ENCODE measurements at places on chromosomes 11 and 22.

DNA sequence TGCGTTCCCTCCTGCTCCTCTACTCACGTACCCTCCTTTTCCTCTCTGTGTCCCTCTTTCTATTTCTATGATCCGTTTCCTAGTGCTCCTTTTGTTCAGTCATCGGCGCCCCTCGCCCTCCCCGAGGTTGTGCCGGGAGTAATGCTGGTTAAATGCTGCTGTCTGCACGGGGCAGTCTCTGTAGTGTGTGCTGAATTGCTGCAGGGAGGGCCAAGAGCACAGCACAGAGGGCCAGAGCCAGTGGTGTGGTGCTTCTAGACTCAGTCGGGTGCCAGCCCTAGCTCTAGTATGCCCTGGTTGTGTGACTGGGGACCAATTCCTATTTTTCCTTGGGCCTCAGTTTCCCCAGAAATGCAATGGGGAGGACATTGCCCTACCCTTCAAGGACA lies 98.3 kb downstream of the PKNOX2 start:
- no peak for DNase-seq

DNA sequence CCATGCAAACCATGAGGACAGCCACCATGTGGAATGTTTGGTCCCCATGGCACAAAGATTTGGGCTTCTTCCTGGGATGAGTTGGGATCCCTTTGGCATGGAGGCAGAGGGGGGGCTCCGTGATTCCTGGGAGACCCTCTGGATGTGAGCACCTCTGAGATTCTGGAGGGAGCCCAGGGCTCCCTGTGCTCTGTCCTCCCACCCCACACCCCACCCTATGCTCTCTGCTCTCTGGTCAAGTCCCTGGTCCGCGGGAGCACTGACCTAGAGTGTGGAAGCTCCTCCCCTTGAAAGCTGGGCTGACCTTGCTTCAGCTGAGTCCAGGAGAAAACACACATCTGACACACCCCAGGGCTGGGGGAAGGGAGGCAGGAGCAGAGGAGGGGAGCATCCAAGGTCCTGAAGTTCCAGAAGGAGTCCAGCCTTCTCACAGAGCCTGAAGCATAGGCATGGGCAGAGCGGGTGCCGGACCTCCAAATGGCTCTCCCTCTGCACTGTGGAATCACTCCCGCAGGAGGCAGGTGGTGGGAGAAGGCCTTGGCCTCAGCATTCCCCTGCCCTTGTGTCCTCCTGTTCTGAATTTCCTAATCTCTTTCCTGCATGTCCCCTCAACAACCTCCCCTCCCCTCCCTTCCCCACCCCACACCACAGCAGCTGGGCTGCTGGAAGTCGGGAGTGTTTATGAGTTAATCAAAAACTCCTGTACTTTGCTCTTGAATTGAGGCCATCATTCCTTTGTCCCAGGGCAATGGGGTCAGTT lies 25.7 kb upstream of the OAF start:
- DNase-seq, result no peak

GRCh38 chr11:20990447-20990846 lies 321.1 kb downstream of the NELL1 start:
- DNase-seq, result no peak

GRCh38 chr22:40534379-40535188 lies 101.9 kb downstream of the MRTFA start:
- no peak for DNase-seq

GRCh38 chr11:74611369-74611861 lies 19.0 kb downstream of the POLD3 start:
- DNase-seq, result no peak

GRCh38 chr11:27514076-27514475 lies 7.5 kb upstream of the LIN7C start:
- DNase-seq, result no peak

DNA sequence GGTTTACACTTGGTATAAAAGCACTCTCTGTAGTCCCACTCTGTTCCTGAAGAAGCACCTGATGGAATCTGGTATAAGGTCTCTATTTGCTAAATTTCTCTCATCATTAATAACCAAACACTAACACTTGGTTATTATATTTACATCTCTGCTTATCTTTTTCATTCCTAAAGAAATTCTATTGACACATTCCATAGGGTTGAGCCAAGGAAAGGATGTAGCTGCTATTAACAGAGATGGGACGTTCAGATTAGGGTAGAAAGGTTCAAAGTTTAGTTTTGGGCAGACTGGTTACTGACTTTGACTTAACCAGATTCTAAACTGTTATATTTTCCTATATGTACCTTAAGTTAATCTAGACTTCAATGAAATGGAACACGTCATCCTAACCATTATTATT lies 91.5 kb downstream of the RSF1 start:
- no peak for DNase-seq

DNA sequence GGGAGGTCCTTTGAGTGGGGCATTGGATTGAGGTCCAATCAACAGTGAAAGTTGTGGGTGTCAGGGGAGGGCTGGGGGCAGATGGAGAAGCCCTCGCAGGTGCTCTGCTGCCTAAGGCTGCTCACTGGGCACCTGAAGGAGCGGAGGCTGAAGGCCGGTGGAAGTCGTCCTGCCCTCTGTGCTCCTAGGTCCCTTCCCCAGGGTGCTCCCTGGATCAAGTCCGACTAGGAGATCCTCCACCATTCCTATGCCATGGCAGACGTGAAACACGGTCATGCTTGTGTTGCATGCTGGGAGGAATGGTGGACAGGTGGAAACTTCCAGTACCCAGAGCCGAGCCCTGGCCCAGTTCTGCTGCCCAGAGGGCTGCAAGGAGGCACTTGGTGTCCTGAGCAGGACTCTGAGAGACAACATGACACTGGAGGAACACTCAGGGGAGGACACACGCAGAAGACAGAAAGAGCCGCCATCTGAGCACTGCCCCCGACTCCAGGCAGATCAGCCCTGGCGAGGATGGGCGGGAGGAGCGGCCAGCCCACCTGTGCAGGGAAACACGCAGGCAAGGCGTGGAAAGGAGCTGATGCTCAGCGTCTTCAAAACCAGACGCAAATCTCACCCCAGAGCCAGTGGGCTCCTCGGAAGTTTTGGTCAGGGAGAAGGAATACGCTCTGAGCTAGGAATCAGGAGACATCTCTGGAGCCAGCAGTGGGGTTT lies 786.8 kb downstream of the BRD1 start:
- no peak for DNase-seq

DNA sequence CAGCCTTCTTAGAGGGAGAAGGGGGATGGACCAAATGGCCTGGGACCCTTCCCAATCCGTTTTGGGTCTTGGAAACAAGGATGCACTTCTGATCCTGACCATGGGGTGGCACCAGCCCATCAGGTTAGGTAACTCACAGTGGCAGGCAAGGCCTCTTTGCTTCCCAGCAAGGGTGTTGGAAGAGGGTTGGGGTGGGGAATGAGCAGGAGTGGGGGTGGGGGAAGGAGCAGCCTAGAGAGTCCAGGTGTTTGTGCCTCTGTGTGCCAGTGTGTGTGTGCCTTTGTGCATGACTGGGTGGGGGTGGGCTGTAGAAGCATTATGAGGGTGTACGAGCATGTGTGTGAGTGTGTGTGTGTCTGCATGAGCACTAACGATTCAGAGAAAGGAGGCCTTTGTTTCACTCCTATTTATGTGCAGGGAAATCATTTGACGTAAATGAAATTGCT lies 213.1 kb downstream of the INSC start:
- peak; percentile 10 for DNase-seq

DNA sequence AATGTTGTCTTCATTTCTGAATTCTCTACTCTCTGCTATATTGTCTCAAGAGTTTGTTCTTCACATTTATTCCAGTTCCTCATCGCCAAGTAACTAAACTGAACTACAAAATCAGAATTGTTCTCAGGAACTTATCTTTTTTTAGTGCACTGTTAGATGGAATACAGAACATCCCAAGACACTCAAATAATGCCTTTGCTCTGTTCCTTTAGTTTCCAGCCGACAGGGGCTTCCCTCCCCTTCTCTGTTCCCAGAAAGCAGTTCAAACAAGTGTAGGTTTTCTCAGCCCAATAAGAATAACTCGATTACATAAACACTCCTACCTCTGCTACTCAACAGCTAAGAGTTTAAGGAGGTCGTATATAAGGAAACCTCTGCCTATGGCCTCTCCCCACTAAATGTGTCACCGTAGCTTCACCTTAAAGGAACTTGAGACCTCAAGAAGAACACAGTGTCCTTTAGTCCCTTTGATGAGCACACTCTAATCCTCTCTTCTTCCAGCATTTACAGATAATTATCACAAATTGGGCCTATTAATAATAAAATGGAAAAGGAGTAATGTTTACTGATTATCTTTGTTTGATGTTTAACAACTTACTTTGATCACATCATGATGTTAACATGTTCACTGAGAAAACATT lies 6.9 kb downstream of the POU2AF3 start:
- no peak for DNase-seq

GRCh38 chr11:7167976-7168740 lies 79.4 kb downstream of the RBMXL2 start:
- DNase-seq, result no peak

- no peak for DNase-seq
These were observed 2.0 kb downstream of the GRK2 start for GRCh38 chr11:67268081-67268961.

- DNase-seq, result no peak
These were observed 276.2 kb downstream of the METTL15 start for GRCh38 chr11:28384418-28384817.

GRCh38 chr11:98296091-98296880 lies 724.5 kb upstream of the CNTN5 start:
- DNase-seq, result no peak

DNA sequence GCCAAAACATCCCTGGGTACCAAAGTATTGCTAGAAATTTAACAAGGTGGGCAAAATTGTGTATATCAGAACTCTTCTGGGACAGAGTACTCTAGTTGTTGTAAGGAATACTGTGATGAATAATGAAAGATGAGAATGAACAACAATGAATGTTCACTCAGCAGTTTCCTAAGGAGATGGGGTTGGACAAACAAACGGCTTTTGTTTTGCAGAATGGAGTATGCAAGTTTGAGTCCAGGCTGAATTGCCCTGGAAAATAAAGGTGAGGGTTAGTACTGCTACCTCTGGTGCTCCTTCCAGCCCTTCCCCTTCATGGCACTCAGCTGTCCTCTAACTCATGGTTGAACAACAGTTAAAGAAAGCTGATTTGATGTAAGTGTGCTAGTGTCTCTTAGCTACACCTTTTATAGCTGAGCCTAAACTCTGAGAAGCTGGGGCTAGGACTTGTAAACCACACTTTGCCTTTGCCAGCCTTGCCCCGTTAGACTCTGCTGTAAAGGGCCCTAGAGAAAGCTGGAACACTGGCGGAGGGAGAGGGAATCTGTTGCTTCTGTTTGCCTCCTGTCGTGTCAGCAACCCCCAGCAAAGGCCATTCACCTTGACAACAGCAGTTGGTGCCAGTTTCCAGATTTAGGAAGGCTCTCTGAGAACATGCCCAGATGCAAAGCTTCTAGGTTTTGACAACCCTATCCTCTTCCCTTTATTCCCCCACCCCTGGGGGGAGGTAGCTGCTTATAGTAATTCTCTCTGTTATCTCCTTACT lies 41.2 kb upstream of the POLD3 start:
- no peak for DNase-seq

DNA sequence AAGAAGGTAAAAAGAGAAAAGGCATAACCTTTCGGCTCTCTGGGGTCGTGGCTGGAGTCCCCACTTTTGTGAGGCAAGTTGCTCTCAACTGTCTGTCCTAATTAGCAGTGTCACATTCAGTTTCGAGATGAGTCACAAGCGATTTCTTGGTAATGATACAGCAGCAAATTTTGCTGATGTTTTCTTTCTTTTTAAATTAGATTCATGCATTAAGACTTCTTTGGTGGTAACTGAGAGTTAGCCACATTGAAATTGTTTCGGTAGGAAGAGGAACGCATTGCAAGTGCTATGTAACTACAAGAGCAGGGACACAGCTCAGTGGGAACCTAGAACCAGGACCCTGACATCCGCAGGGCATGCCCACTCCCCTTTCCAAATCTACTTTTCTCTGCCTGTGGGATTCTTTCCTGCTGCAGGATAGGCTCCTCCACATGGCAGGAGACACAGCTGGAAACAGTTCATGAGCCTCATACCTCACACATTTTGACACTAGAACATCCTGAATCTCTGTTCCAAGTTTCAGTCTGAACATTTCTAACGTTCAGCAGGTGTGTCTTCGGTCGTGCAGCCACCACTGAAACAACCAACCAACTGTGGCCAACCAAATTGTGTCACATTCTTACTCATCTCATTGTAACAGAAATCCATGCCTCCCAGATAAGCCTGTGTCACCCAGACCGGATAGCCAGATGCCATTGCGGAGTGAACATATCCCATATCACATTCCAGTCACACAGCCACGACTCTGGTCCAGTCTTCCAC lies 987.6 kb downstream of the NTM start:
- no peak for DNase-seq

DNA sequence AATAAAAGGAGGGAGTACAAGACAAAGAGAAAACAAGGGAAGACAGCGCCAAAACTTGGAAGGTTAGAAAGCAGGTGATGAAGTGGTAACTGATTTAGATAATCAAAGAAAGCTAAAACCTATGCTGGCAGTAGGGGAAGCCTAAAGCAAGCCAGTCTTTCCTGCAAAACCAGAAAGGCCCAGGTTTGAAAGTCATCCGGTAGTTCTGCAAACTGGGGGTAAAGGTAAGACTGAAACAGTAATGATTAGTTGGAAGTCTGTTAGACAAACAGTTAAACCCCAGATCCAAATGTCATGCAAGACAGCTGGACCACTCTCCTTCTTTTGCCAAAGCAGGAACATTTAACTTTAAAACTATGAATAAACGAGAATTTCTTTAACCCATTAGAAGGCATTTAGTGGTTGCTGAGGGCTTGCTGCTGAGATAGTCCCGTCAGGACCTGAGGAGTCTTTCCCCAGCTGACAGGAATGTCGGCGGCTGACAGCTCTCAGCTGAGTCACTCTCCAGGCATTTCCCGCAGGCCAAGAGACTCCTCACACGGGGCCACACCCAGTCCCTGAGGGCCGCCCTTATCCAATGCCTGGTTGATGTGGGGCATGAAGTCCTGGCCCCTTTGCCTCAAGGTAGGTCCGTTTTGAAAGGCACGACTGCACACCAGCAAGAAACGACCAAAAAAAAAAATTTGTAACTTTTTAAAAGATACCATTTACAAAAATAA lies 36.3 kb upstream of the CFAP300 start:
- DNase-seq, result no peak

- no peak for DNase-seq
These were observed 8.4 kb downstream of the CYTH4 start for GRCh38 chr22:37290737-37291136.
